Cardiac muscle cell (in vitro differentiated cells and primary cell): ENCODE measurements at places on chromosomes 1 and 21. TPM values are rescaled to one million over a fixed set of nuclear protein-coding genes. Genes with fewer than 3 reads are reported as not detected.
A peak's percentile ranks its signal among the peaks of the same experiment; 100 is the strongest.

GRCh38 chr1:18725231-18725895 lies 94.7 kb downstream of the PAX7 start:
- peak; percentile 48 for DNase-seq

- DNase-seq, result peak; percentile 42
Measured at GRCh38 chr21:16550917-16551741, 821.3 kb downstream of the USP25 start.

DNA sequence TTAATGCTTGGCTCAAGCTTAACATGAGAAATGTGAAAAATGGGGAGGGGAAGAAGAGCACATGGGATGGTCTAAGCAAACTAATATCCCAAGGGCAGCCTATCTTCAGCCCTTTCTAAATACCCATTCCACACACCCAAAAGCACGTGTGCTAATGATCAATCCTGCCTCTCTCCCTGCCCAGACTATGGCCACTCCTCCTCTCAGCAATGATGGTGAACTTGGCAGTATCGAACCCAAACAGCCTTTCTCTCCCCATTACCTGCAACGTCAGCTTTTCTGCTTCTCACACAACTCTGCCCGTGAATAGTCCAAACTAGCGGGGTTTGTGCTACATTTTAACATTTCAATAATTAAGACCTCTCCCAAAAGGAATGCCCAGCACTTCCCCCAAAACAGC lies 41.6 kb downstream of the SSBP3 start:
- no peak for DNase-seq

GRCh38 chr21:15130751-15131150 lies 66.0 kb upstream of the NRIP1 start:
- no peak for DNase-seq

The SLC35F3 gene
- 2.0 and 2.6 TPM in 2 replicates for polyA plus RNA-seq

DNA sequence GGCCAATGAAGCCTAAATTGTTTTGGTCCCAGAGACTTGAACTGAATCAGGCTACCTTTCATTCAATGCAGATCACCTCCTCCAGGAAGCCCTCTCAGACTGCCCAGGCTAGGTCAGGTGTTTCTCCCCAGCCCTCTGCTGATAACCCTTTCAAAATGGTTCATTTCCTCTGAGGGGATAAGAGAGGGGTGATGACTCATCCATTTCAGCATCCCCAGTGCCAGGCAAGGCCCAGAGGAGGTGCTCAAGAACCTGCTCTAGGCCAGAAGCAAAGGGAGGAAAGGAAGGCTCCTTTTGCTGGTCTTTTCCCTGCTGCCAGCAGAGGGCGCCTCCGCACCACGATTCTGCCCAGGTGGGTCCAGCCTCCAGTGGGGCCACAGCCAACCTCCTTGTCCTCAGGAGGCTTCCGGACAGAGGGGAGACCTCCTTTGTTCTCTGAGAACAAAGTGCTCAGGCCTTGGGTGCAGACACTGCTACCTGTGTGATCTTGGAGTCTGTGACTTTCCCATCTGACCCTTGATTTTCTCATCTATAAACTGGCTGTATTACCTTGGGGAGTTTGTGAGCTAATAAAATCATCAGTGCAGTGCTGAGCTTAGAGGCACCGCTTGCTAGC lies 45.3 kb upstream of the ARHGEF10L start:
- DNase-seq, result peak; percentile 77

DNA sequence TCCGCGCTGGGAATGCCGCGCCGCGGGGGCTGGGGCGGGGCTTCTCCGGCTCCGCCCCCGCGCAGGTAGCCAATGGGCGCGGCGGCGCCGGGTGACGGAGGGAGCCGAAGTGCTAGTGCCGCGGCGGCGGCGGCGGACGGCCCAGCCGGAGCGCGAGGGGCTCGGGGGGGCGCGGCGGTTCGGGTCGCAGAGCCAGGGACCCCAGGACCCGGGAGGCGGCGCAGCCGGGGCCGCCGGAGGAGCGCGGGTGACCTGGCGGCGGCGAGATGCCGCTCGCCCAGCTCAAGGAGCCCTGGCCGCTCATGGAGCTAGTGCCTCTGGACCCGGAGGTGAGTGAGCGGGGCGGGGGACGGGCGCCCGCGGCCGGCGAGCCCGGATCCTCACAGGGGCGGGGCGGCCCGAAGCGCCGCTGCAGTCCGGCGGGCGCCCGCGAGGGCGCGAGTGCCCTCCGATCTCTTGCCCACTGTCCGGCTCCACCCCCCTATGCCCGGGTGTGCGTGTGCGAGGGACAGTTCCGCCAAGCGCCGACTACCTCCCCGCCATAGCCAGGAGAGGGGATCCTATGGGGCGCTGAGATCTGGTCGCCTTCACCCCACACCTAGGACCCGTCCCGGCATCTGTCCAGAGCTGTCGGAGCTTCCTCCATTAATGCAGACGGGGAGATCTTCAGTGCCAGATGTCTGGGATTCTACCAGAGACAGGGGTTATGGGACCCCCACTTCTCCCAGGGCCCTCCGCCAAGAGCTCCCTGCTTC lies at the start of gene RPS6KA1:
RPS6KA1 (plus strand) TSS at position 107 of the 755 bp plus-strand sequence; CDS start at position 267, 160 bp downstream.
- DNase-seq, result peak; percentile 90

The MAP3K21 gene
- 0.70 and 0.92 TPM in 2 replicates for polyA plus RNA-seq
